Left lobe of liver (tissue), 2 donors: ENCODE measurements at places on chromosomes 5 and 9. TPM values are rescaled to one million over a fixed set of nuclear protein-coding genes. Genes with fewer than 3 reads are reported as not detected.

FBXL17 gene
- total RNA-seq: 9.6 TPM

CDKN2B-AS1 gene
- total RNA-seq: not detected

BTNL8 gene
- 0.45 TPM for total RNA-seq

KIF27 gene
- 2.2 TPM for total RNA-seq

UBAC1 gene
- total RNA-seq: 18.7 TPM

CCL21 gene
- 1.7 TPM for total RNA-seq

PDGFRB gene
- total RNA-seq: 12.8 TPM

GHR gene
- total RNA-seq: 76.6 TPM

SLC6A3 gene
- not detected for total RNA-seq

PNPLA7 gene
- total RNA-seq: 17.7 TPM

C9orf153 gene
- 0.15 TPM for total RNA-seq

TNFSF15 gene
- 0.05 TPM for total RNA-seq

CCDC69 gene
- total RNA-seq: 29.2 TPM

GPR150 gene
- total RNA-seq: 0.23 TPM

RNF208 gene
- 7.3 TPM for total RNA-seq

PFN3 gene
- not detected for total RNA-seq

SSNA1 gene
- 29.4 TPM for total RNA-seq
